ENCODE measurements at places on chromosomes 6 and 20.
A peak's percentile ranks its signal among the peaks of the same experiment; 100 is the strongest.

DNA sequence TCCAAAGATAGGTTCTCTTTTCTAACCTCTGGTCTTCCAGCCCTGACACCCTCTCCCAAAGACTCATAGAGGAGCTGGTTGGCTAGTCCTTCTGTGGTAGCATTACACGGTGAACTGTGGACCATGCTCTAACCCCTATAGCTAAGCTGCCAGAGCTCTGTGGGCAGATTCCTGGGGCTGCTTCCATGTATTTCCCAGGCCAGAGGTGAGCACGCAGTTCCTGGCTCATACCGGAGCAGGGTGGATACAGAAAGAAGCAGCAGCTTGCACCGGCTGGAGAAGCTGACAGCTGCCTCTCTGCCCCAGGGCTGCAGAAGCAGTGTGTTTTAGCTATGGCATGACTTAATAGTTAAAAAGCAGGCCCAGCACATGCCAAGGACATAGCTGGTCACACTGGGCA, 84.1 kb upstream of the FOXP4 start:
- peak; percentile 33 for DNase-seq

- DNase-seq, result no peak
Observed at GRCh38 chr6:5511954-5512353, 250.6 kb downstream of the FARS2 start.

GRCh38 chr20:34377072-34377847, 14.2 kb downstream of the ITCH start:
- no peak for DNase-seq

GRCh38 chr6:128487746-128488145, 32.7 kb downstream of the PTPRK start:
- DNase-seq, result no peak

- DNase-seq, result no peak
Observed at GRCh38 chr6:82906951-82907350, 158.7 kb downstream of the UBE3D start.

GRCh38 chr6:94350833-94351232, 931.5 kb upstream of the EPHA7 start:
- DNase-seq, result no peak

DNA sequence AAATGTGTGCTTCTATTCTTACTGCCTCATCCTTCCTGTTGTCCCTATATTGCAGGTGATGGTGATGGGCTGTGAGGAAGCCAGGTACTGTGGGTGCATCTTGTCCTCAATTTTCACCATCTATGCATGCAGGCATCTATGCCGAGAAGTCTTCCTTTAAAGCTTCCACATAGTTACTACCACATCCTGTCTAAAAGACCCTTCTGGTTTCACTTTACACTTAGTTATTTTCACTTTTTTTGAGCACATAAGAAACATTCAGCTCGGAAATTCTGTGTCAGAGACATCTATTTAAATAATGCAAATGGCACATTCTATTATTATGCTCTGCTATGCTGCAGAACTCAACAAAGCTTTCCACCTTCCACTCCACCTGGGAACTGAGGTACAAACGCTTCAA, 28.2 kb upstream of the FABP7 start:
- DNase-seq, result no peak

GRCh38 chr6:104218116-104218515, 641.6 kb downstream of the HACE1 start:
- no peak for DNase-seq

DNA sequence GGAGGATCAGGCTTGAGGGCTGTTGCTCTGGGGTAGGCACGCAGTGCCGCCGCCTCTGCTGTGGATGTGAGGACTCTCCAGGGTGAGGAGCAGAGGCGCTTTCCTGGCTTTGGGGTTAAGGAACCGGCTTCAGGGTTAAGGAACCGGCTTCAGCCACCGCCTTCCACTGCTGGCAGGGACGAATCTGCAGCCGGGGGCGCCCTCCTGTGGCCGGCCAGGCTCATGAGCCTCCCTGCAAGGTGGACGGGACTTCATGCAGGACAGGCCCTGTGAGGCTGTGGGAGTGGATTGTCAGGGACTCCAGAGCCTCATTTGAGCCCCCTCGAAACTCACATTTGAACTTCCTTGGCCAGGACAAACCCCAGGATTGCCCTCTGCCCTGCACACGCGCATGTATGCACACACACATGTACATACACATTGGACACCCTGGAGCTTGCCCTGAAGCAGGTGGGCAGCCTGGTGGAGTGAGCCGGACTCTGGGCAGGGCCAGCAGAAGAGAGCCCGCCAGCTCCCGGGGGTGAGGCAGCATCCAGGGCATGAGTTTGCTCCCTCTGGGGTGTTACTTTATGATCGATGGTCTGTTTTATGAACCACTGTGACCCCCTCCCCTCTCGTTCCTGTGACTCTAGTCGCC, 146.9 kb downstream of the PHACTR3 start:
- peak; percentile 27 for DNase-seq

GRCh38 chr20:34676642-34677373, at the start of gene PIGU:
Gene PIGU (minus strand): TSS chr20:34677092. CDS start chr20:34677085, 7 bp downstream.
- DNase-seq, result peak; percentile 89
